Brain microvascular endothelial cell (primary cell): ENCODE measurements at places on chromosomes 1 and 21.
A peak's percentile ranks its signal among the peaks of the same experiment; 100 is the strongest.

GRCh38 chr1:30579580-30579979, 143.8 kb downstream of the MATN1 start:
- DNase-seq, result no peak

- DNase-seq, result no peak
These were observed 56.2 kb downstream of the LGR6 start for GRCh38 chr1:202249846-202250245.

- DNase-seq, result no peak
These were observed 36.2 kb downstream of the SIM2 start for GRCh38 chr21:36735201-36735515.

- peak; percentile 43 for DNase-seq
These were observed 5.7 kb upstream of the ACBD6 start for GRCh38 chr1:180507795-180508724.

- DNase-seq, result no peak
These were observed 3.2 kb upstream of the ATP1A2 start for GRCh38 chr1:160112357-160112756.

GRCh38 chr1:51253691-51254090, 17.6 kb downstream of the RNF11 start:
- no peak for DNase-seq

- DNase-seq, result no peak
These were observed 45.4 kb upstream of the IGSF21 start for GRCh38 chr1:18062185-18062584.

GRCh38 chr1:64745986-64746940, 1.4 kb downstream of the RAVER2 start:
- no peak for DNase-seq

DNA sequence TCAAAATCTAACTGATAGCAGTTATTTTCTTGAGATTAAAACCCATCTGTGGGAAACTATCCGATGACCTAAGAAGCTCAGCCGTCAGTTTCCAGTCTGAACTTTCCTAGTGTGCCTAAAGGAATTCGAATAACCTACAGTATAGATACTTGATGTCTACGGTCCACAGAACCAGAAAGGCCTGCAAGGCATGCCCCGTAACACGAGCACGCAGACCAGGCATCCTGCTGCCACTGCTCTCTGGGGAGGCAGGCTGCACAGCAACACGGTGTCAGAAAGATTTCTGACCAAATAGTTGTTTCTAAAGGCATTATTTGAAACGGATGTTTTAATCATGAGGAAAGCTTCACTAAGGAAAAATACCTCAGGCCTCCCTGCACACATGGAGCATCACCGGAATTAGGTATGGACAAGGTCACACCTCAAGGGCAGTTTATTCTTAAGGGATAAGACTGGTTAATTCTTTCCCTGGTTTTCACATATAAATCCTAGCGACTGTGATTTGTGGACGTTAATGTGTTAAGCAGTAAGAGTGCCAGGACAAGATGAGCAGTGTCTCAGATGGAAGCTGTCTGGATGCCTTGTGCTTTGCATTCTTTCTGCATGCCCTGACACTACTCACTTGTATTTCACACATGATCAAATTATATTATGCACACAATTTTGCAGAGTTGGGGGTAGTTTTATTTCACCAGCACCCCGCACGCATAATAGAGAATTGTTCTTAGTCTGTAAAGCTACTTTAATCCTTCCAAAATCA, 49.0 kb upstream of the NADK start:
- no peak for DNase-seq

DNA sequence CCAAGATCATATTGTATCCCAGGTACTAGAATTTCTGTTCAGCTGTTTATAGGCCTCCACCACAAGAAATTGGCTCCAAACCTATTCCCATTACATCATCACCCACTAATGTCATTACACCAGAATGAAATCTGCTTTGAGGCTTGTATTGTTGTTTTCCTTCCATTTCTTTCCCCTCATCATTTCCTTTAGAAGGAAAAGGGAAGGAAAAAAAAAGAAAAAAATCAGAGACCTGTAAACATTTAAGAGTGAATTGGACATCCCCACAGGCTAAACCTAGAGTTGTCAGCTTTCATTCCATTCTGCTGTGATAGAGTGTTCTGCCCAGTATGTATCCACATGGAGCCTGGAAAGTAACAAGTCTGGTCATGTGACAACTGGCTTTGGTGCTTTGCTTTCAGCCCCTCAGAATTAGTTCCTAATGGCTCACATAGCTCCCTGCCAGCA, 44.6 kb downstream of the NFYC start:
- DNase-seq, result peak; percentile 68

GRCh38 chr1:44030605-44031251, 534 bp downstream of the SLC6A9 start:
- DNase-seq, result peak; percentile 24

GRCh38 chr1:60867782-60868181, 214.6 kb upstream of the NFIA start:
- DNase-seq, result no peak

GRCh38 chr1:76065270-76065669, 9.3 kb upstream of the ST6GALNAC3 start:
- no peak for DNase-seq

GRCh38 chr21:41031701-41032220, 136.2 kb upstream of the BACE2 start:
- DNase-seq, result no peak

DNA sequence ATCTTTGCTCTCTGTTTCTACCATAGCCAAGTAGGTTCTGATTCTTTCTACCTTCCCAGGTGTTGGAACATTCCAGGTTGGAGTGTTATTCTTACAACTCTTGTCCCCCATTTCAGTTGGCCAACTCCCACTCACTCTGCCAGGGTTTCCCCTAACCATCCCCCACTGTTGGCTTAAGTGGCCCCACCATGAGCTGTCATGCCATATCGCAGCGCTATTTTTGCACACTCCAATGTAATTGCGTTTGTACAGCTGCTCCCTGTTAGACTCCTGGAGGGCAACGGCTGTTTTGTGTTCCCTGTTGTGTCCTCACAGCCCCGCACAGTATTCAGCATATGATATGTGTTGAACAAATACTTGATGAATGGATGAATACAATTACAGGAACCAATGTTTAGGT, 117.7 kb upstream of the ETS2 start:
- DNase-seq, result no peak

GRCh38 chr1:119635811-119636390, 12.2 kb downstream of the ZNF697 start:
- peak; percentile 67 for DNase-seq

- DNase-seq, result no peak
These were observed 270.4 kb downstream of the GRIK1 start for GRCh38 chr21:29669416-29669815.

DNA sequence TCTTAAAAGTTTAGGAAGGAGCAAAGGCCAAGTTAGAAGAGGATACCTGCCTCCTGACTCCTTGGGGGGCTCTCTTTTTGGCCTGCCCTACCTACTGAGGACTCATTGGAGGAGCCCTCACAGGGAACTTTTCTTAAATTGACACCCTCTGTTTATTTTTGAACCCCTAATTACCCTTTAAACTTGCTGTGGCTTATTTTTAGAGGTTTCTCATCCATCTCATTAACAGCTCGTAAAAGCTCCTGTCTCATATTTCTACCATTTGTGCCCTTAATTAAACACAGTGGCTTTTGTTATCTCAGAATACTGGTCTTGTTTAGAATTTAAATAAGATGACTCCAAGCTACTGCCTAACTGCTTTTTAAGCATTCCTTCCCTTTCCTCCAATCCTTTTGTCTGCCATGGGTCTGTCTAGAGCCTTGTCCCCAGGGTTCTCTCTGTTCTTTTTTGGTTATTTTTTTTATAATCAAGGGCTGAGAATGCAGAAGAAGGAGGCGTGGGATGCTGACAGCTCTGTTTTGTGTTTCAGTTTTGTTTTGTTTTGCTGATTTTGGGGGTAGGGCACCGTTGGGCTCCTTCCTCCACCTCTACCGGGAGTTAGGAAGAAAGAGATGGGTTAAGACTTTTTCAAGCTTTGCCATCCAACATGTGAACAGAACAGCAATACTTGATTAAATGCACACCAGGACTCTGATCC, 78.0 kb downstream of the SYT6 start:
- no peak for DNase-seq

DNA sequence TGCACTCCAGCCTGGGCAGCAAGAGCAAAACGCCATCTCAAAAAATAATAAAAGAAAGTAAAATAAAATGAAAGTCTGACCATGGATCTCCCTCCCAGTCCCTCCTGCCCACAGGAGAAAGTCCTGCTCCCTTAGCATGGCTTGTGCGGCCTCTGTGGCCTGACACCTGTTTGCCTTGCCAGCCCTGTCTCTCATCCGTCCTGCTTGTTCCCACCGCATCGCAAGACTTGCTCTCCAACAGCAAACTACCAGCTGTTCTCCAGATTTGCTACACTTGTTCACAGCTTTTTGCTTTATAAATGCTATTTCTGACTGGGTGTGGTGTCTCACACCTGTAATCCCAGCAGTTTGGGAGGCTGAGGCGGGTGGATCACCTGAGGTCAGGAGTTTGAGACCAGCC, 2.7 kb downstream of the ETV3L start:
- DNase-seq, result no peak

DNA sequence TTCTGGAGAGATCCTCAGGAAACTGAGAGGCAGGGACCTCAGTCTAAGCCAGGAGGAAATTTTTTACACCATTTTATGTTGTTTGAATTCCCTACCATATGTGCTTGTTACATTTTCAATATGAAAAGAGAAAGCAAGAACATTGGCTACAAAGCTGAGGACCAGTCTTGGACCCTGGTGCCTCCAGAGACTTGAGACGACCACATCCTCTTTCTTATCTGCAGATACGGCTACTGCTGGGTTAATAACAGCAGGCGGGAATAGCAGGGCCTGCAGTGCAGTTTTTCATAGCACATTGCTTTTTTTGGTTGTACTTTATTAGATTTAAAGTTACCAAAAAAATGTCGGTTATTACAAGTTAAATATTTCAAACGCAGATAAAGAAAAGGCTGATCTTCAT, 3.9 kb downstream of the KDM4A start:
- DNase-seq, result peak; percentile 36

DNA sequence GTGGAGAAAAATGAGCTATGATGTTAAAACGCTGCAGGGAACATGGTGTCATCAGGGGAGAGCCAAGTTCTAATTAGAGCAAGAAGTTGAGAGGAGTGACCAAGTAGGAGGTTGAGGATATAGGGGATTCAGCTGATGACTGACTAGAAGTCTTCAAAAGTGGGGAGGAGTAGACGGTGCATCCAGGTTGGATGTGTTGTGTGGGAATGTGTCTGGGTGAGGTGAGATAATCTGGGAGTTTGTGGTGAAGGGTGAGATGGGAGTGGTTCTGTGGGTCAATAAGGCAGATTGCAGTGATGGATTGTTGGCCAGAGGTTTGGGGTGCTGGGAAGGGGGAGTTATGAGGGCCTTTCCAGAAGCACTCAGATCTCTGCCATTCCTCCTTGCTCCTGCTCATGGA, 72.0 kb upstream of the IRF2BP2 start:
- no peak for DNase-seq

GRCh38 chr1:34929497-34929852, at the start of gene DLGAP3:
TSS of gene DLGAP3 (minus strand) at chr1:34929650. CDS start at chr1:34905383, 24,267 bp downstream.
- no peak for DNase-seq

GRCh38 chr1:174217248-174217647, 57.9 kb downstream of the RABGAP1L start:
- no peak for DNase-seq

DNA sequence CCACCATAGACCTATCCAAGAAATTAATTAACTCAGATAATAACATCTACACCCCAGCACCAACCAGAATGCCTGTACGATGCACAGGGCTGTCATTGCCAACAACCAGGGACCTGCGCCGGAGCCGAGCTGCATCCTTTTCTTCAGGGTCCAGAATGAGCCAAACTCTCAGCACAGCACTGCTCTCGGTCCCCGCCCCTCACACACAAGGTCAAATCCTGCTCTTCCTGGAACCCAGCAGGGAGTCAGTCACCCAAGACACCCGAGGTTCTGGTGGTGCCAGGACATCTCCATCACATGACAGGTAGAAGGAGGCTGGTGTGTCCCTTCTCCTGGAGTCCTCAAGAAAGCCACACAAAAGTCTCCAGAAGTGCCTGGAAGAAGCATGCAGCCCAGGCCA, 31.9 kb downstream of the NPHP4 start:
- DNase-seq, result no peak

GRCh38 chr1:84301004-84301784, at the start of gene SAMD13:
TSS of gene SAMD13 (plus strand) at chr1:84301708. CDS start at chr1:84303235, 1,527 bp downstream.
- DNase-seq, result peak; percentile 66

DNA sequence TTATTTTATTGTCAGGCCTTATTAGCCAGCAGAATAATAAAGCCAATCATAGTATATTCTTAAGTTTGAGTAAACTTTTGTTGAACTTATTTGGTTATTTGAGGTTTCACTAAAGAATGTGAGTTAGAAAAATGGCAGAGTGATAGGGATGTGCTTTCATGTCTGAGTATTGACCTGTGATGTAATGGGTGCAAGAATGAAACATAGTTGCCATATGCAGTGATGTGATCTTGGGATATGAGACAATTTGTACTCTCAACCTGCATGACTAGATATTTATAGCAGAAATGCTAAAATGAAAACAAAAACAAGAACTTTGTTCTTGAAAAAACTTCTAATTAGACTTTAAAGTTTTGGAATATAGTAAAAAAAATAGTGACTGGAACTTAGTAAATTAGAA, 97.9 kb downstream of the DISP1 start:
- DNase-seq, result peak; percentile 68

DNA sequence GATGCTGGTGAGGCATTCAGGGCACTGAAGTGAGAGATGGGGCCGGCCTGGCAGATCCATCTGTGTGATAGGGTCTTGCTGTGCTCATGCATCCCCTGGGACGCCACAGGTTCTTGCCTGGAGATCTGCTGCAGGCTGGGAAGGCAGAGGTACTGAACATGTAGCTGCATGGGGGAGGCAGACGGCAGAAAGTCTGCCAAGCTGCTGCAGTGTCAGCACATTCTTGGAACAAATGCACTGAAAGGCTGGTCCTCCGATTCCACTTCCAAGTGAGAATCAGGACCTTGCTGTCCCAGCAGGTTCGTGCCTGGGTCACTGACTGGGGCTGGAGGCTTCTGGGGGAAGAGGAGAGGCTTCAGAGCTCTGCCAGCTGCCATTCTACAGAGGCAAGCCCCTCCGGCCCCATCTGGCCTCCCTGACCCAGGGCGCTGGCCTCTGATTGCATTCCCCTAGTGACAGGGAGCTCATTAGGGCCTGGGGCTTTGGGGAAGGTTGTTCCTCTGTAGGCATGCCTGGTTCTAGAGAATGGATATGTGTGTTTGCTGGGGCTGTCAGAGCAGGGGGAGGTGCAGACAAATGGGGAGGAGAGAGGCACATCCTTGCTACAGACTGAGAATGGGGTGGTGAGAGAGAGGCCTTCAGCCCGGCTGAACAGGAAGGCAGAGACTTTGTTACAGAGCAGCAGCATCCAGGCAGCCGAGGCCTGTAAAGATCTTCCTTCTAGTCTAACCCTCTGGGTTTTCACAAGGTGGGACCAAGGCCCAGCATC, 174.0 kb downstream of the TRABD2B start:
- no peak for DNase-seq

DNA sequence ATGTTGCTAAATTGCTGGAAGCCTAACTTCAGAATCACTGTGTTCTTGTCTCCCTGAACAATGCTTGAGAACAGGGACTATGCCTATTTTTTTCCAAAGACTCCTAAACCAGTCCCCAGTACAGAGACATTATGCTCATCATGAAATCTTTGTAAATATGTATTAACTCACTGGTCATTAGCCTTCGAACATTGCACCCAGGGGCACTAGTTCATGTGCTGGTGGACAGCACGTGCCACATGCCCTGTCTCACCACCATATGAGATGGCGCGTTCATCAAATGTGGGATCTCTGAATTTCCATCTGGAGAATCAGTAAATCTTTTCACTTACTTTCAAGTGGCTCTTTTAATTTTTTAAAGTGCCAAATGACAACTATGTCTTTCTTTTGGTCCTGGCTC, 11.0 kb upstream of the ATP1A1 start:
- DNase-seq, result no peak
